Smooth muscle cell of the pulmonary artery (primary cell): ENCODE measurements at places on chromosomes 6 and 20. TPM values are rescaled to one million over a fixed set of nuclear protein-coding genes. Genes with fewer than 3 reads are reported as not detected.

Gene LAMA5
- total RNA-seq: 243 and 256 TPM in 2 replicates

Gene PAX1
- total RNA-seq: not detected in 2 replicates

Gene KCNG1
- 3.2 and 18.6 TPM in 2 replicates for total RNA-seq

Gene CDH26
- total RNA-seq: 0.17 and 0.59 TPM in 2 replicates

Gene FAM162B
- 2.2 and 11.5 TPM in 2 replicates for total RNA-seq

Gene RBM39
- total RNA-seq: 237 and 252 TPM in 2 replicates

Gene PHACTR1
- total RNA-seq: 0.33 and 1.6 TPM in 2 replicates

Gene RMND1
- total RNA-seq: 23.7 and 58.7 TPM in 2 replicates

Gene IL20RA
- total RNA-seq: 0.07 and 0.20 TPM in 2 replicates

Gene HLA-DPB1
- total RNA-seq: 2.8 and 19.5 TPM in 2 replicates

Gene CST1
- total RNA-seq: 0.63 and 31.1 TPM in 2 replicates

Gene RIPPLY2
- total RNA-seq: not detected in 2 replicates

Gene HLA-G
- 0.26 and 0.36 TPM in 2 replicates for total RNA-seq
